ENCODE measurements at places on chromosomes 6 and 20.

- DNase-seq = no peak
Observed at GRCh38 chr6:154950979-154951344, 44.2 kb upstream of the TIAM2 start.

GRCh38 chr6:127554435-127555006 lies 22.5 kb upstream of the C6orf58 start:
- no peak for DNase-seq

- DNase-seq = no peak
Observed at GRCh38 chr20:1015181-1015580, 13.1 kb upstream of the RSPO4 start.

DNA sequence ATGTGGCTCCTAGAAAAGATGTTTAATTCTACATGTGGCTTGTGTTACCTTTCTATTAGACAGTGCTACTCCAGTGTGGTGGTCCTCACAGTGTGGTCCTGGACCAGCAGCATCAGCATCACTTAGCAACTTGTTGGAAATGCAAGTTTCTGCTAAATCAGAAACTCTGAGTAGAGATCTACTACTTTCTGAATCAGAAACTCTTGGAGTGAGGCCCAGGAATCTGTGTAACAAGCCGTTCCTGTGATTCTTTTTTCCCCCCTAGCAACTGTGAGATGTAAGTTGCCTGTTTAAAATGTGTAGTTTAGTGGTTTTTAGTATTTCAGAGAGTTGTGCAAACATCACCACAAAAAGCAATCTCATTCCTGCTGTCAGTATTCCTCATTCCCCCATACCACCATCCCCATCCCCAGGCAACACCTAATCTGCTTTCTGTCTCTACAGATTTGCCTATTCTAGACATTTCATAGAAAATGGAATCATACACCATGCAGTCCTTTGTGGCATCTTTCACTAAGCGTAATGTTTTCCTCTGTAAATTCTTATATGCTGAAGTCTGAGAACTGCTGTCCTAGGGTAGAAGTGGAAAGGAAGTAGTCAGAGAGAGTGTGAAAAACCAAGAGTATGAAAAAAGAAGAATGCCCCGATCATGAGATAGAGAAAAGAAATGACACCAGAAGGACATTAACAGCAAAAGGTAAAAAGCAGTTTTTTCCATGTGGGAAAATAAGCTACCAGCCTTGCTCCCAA lies 18.9 kb upstream of the BTBD9 start:
- DNase-seq = no peak

GRCh38 chr6:111898452-111898851 lies 25.2 kb upstream of the FYN start:
- DNase-seq = no peak

- no peak for DNase-seq
Observed at GRCh38 chr6:29992807-29993206, 50.5 kb downstream of the HLA-A start.

All from hematopoietic multipotent progenitor cell treated with erythropoietin and hydrocortisone succinate and interleukin-3 and kit ligand, for 15 days (in vitro differentiated cells).